Aorta (tissue), 5 donors: ENCODE measurements at places on chromosomes 3 and 15. TPM values are rescaled to one million over a fixed set of nuclear protein-coding genes. Genes with fewer than 3 reads are reported as not detected.
A peak's percentile ranks its signal among the peaks of the same experiment; 100 is the strongest.

DNA sequence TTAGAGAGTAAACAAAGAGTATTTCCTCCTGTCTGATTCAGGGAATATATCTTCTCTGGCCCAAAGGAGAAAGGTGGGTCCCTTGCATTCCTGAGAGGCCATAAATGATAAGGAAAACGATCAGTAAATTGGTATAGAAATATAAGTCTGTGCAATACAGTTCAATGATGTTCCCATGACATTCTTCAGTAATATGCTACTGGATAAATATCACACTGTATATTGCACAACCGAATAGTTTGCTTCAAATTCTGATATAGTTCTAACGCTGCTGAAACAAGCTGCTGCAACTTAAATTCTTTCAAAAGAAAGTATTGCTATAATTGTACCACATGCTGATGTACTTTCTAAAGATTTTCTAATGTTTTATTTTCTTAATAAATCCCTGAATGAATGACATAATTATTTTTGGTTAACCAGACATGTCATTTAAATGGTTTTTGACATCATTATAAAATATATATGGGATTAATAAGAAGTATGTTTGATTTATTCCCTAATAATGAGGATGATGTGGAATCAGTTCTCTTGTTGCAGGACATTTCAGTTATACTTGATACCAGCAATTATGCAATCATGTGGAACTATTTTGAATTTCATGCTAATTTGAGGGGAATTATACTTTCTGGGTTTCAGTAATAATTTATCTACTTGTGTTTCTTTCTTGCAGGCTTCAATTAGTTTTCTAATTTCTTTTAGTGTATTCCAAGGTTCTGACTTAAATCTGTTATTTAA lies 44.9 kb downstream of the FGF7 start:
- no peak for DNase-seq

GRCh38 chr3:119333773-119334509 lies 39.8 kb downstream of the ARHGAP31 start:
- no peak for DNase-seq

- no peak for DNase-seq
Observed at GRCh38 chr15:50066666-50067065, 52.4 kb downstream of the ATP8B4 start.

DNA sequence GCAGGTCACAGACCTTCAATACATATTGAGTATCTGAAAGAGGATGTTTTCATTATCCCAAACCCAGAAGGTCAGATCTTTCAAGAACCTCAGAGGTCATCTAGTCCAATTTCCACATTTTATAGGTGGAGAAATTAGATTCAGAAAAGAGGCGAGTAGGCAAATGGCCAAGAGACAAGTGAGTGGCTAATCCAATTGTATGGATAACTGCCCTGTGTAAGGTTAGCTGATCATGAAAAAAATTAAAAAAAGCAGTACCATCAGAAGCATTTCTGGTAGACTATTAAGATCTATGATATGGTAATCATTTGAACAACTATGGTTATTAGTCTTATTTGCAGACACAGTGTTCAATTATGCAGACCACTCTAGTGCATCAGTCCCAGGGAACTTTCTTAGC lies 660.7 kb upstream of the CFAP20DC start:
- no peak for DNase-seq

DNA sequence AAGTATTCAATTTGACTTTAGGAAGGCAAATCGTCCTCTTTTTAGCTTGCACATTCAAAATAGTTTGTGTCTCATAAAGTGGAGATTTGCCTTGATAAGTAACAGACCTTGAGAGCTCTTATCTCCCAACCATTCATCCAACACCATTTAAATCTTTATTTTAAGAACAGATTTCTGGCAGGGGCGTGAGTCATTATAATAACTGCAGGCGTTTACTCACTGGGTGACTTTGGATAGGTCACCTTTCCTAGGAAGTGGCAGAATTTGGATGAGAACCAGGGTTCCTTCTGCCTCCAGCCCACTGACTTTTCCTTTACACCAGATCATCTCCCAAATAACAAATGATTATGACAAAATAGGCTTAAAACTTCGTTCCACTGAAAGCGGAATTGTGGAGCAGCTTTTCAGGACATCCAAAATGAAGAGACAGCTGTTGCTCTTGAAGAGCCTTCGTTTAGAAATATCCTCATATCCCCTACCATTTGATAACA lies 5.0 kb downstream of the LMCD1 start:
- no peak for DNase-seq

GRCh38 chr3:151593928-151594327 lies 133.1 kb upstream of the IGSF10 start:
- no peak for DNase-seq

DNA sequence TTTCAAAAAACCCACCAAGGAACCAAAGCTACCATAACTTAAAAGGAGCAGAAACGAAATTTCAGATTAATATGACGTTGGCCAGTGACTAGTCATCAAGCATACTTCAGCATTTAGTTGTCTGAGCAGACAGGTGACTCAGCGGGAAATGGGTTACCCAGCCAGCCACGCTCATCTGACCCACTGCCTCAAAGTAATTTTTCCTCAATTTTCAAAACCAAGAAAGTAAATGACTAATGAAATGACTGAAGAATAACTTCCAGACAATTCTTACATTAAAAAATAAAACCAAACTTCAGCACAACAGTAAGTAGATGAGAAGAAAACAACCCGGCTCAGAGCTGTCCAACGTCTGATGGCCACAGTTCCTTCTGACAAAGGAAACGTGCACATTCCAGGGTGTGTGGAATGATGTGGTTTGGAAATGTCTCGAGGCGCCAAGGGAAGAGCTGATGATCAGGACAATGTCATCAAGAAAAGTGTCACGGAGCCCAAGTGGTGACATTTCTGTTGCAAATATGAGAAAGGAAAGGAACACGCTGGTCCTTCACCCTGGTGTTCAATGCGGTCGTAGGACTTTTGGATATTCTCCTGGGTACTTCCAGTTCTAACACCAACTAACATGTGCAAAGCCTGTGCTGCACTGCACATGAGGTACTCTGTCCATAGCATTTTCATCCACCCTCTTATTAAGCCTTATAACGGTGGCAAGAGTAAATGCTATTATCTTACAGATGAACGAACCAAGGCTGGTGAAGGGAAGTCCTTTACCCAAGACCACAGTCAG lies 79.1 kb downstream of the FOXP1 start:
- peak; percentile 75 for DNase-seq

- DNase-seq: no peak
Observed at GRCh38 chr15:77457905-77458265, 37.2 kb downstream of the HMG20A start.

DNA sequence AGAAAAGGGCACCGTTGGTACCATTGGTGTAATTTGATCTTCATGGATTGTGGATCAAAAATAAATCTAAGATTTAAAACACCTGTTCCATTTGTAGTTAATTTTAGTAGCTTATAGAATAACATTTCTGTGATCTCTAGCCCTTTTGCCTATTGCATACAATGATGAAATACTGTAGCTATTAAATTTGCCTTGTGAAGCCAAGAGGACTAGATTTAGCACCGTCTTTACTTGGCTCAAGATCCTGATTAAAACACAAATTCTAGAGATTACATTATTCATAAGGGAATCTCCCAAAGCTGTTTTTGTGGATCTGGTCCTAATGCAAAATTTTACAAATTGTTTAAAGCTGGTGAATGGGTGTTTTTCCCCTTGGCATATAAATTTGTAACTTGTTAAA lies 8.2 kb downstream of the TBC1D23 start:
- DNase-seq: no peak

- DNase-seq: no peak
Observed at GRCh38 chr3:57004229-57004628, 56.2 kb upstream of the SPATA12 start.

GRCh38 chr3:12578742-12579141 lies 21.9 kb downstream of the MKRN2 start:
- no peak for DNase-seq

- peak; percentile 84 for DNase-seq
Observed at GRCh38 chr3:152834776-152835600, at the start of gene P2RY1. Gene P2RY1 (plus strand): TSS chr3:152835131. CDS start chr3:152835783, 652 bp downstream.

- DNase-seq: no peak
Observed at GRCh38 chr15:71332431-71333004, 217.2 kb downstream of the THSD4 start.

The MYRIP gene
- 11.0 TPM for total RNA-seq

The FETUB gene
- not detected for total RNA-seq

The SNTN gene
- not detected for total RNA-seq
